ENCODE measurements at places on chromosomes 7 and 10.

DNA sequence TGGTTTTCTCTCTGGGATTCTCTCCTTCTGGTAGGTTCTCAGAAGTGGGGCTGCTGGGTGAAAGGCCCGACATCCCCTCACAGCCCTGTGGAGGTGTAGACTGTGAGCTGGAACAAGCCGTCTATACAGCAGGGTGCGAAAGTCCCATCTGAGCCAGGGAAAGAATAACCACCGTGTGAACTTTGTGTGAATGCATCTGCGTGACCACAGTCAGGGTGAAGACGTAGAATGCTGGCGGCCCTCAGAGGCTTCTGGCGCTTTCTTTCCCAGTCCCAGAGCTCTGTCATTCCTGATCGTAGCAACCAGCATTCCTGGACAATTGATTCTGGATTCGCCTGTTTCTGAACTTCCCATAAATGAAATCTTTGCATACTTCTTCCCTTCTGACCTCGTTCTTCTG, 30.0 kb downstream of the ELFN1 start:
- no peak for DNase-seq

DNA sequence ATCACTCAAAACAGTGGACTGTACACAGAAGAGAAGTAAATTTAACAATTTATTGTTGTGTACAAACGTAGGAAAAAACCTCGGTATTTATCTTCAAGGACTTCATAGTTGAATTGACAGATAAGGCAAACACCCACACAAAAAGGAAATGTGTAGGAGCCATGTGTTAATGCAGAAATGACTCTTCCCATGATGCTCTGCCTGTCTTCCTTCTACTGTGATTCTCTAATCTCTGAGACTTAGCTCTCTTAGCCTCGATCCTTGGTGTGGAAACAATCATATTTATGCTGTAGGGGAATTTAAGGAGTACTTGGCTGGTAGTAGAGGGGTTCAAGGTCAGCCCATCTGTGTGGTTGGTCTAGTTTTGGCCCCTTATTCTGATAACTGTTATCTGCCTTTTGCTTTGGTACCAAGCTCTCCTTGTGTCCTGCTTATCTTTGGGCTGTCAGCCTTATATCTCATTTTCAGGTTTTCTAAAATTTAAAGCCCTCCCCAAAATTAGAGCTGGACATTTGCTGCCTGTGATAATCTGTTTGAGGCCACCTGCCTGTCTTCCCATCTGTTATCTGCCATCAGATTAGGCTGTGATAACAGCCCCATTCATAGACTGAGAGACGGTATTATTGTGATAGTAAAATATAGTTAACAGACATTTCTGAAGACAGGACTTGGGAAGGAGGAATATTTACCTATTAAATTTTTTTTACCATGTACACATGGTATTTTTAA, 81.7 kb downstream of the GPR85 start:
- DNase-seq: no peak

DNA sequence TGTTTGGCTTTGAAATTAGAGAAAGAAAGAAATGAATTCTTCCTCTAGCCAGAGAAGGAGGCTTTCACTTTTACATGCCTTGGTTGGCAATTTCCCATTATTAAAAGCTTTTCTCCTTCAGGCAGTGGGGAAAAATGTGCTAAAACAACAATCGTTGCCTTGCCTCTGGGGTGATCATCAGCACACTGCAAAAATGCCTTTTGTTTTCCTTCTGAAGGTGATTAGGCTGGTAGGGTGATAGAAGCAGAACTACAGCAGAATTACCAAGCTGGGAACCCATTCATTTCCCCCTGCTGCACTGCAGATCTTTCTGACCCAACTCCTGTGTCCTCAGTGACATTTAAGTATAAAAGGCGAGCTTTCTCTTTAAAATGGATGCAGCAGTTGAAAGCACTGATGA, 22.2 kb downstream of the ANK3 start:
- no peak for DNase-seq

DNA sequence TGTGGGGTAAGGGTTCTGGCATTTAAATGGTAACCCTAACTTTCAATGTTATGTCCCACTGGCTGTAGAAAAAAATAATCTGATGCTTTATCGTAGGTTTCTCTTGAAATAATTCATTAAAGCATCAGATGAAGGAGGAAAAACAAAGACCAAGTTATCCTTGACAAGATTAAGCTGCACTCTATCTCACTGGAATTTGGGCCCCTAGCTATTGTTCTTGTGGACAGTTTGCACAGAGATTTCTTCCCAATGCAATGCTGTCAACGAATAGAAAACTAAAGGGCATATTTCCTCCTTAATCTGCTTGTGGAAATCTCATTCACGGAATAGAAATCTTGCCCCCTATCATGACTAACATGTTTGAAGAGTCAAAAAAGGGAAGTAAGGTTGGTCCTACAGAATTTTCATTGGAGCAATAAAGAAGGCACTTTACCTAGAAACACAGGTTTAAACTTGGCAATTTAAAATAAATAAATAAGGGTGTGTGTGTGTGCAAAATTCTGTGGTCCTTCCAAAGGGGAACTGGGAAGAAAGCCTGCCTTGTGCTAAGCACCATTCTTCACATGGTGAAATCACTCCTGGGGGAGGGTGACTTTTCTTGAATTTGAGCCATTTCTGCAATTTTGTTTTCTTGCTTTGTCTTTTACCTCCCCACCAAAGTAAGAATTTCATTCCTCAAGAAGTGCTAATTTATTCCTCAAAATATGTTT, 242.8 kb downstream of the GLI3 start:
- DNase-seq: no peak

DNA sequence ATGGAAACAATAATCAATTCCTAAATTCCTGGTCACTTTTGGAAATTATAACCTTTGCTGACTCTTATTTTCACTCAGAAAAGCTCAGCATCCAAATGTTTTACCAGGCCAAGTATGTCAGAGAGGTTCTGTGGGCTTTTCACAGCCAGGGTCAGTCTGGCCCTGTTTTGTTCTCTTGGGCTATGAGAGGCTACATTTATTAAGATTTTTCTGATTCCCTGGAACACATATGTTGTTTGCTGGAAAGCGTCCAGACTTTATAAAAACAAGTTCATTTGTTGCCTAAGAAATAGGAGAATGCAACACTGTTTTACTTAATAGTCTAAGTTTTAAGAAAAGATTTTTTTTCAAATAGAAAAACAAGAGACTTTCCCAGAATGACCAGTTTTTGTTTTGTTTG, 238.4 kb upstream of the PLXDC2 start:
- no peak for DNase-seq

DNA sequence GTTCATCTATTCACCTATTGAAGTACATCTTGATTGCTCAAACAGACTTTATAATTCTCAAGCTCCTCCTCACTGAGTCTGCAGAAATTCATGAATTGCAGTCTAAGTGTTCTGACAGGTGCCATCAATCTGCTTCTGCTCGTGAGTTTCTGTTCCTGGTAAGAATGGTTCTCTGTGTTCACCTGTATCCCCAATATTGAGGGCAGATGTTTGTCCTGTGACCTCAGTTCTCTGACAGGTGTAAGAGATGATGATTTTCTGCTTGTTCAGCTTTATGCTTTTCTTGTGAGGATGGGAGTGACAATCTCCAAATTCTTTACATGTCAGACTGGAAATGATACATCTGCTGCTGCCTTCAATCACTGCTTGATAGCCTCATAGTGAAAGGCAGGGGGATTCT, 736.9 kb upstream of the COBL start:
- DNase-seq: no peak

DNA sequence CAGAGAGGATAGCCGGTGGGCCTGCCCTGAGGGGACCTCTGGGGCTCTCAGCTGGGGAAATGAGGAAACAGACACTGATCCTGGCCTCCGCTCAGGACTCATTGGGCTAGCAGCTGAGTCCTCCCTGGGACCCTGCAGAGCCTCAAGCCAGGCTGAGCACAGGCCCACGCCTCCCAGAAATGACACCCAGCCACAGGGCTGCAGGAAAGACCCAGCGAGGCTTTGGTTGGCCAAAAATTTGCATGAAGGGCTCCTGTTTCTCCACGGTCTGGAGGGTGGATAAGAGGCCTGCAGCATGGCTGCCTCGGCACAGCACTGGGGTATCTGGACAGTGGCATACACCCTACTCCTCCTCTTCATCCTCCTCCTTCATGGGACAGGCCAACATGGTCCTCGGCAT, 60.4 kb downstream of the ZNF33B start:
- no peak for DNase-seq

DNA sequence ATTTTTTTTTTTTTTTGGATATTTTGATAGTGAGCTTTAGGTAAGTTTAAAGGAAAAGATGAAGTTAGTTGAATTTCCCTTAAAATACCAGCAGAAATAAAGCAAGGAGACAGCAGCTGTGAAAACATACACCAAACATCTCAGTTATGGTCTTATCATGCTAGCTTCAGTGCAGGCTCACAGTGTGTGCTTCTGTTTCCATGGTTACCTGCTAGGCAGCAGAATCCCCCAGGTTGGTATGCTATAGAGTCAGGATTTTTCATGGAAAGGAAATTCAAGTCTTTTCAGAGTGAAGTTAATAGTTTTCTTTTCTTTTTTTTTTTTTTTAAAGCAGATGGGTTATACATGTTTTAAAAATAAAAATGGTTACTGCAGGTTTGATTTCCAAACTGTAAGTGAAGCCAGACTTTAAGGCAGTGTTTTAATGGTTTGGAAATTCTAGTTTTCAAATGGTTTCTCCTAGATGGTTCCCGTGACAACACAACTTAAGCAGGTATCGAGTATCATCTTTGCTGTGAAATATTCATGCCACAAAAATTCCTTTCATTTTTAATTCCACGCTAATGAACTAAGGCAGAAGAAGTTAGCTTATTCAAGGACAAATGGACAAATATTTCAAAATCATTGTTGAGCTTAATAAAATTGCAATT, 230.9 kb downstream of the BICC1 start:
- no peak for DNase-seq

GRCh38 chr10:8306685-8307364, 252.3 kb downstream of the GATA3 start:
- DNase-seq: no peak

- no peak for DNase-seq
Observed at GRCh38 chr10:43667317-43667731, 18.6 kb upstream of the ZNF32 start.

GRCh38 chr7:5567790-5568189, 144.2 kb upstream of the TNRC18 start:
- DNase-seq: no peak

DNA sequence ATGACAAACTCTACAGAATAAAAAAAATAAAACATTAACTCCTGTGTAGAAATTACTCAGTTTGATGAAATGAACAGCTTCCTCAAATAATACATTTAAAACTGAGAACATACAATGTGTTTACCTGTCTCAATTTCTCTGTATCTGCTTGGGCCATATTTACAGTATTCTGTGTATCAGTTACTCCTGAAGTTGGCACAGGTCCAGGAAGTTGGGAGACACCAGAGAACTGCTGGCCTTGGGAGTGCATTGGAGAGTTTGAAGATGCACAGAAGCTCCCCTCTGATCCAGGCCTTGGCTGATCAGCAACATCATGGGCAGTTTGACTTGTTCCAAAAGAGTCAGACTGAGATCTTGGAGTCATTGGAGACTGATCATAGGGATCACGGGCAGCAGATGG, 155.1 kb downstream of the GALNT11 start:
- DNase-seq: no peak

DNA sequence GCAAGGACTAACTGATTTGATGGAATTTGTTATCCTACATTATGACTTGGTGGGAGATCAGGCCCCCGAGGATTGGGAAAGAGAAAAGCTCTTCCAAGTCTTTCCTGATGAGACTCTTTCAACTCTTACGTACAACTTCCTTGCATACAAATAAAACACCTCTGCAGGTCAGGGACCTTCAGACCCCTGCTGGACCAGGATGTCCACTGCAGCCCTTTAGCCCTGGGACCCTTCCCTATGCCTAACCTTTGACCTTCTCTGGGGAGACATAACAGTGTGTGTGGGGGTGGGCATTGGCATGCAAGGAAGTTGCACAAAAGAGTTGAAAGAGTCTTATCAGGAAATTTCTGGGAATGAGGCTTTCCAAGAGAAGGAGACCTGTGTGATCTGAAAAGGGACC, 859.4 kb downstream of the TYW1 start:
- DNase-seq: no peak
